GM13976 (cell line): ENCODE measurements at places on chromosomes 12 and 14.

- DNase-seq: no peak
These were observed 41.6 kb downstream of the ATXN2 start for GRCh38 chr12:111557271-111558106.

- no peak for DNase-seq
These were observed 61.0 kb upstream of the PELI2 start for GRCh38 chr14:56057071-56057741.

DNA sequence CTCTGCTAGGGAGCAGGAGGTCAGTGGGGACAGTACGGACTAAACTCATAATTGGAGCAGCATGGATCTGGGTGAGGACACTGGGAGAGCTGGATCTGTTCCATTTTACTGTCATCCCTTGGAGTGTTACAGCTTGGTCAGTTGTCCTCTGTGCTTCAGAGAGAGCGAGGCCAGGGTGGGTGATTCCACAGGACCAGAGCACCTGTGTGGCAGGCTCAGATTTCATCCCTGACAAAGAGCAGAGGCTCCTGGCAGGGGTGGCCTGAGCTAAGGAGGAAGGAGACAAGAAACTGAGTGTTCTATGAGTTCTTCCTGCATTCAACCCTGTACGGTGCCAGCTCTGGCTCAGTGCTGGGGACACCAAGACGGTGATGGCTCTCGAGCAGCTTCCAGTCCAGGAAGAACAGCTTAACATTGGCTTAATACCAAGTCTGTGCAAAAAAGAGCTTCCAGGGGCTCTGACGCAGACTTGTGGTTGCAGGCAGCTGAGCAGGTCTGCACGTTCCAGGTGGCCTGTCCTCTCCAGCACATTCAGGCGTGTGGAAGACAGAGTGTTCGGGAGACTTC, 8.4 kb upstream of the PGF start:
- no peak for DNase-seq

GRCh38 chr12:106436164-106436563, 78.6 kb downstream of the POLR3B start:
- no peak for DNase-seq

- DNase-seq: no peak
These were observed 8.9 kb downstream of the CLECL1 start for GRCh38 chr12:9724023-9724422.

GRCh38 chr12:46385438-46385837, 12.9 kb upstream of the SLC38A2 start:
- DNase-seq: no peak

DNA sequence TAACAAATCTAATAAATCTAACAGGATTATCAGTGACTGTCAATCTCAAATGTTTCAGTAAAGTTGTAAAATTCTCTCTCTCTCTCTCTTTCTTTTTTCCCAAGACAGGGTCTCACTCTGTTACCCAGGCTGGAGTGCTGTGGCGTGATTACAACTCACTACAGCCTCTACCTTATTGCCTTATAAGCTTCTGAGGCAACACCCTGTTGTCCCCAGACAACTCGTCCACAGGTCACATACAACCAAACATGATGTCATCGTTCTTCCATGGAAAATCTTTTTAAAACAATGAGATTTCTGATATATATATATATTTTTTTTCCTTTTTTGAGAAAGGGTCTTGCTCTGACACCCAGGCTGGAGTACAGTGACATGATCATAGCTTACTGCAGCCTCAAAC, 151.4 kb upstream of the RGS6 start:
- DNase-seq: no peak

DNA sequence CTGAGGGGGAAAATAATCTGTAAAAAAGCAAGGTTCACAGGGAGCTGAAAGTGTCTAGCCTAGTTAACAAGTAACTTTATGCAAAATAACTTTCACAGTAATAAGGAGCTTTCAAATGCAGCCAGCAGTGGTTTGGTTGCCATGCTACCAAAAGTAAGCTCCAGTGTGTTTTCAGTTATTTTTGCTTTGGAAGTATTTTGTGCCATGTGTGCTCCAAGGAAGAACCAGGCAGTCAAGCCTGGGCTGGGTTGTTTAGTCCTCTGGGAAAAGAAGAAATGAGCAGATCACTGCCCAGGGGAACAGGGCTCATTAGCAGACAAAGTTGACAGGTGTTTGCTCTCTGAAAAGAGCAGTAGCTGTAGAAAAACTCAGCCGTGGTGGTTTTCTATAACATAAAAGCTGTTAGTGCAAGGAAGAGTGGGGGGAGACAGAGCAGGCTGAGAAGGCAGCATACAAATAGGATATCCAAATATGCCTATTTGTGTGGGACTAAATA, 92.8 kb upstream of the TMTC2 start:
- DNase-seq: no peak
